ENCODE measurements at places on chromosomes 7 and 10.

DNA sequence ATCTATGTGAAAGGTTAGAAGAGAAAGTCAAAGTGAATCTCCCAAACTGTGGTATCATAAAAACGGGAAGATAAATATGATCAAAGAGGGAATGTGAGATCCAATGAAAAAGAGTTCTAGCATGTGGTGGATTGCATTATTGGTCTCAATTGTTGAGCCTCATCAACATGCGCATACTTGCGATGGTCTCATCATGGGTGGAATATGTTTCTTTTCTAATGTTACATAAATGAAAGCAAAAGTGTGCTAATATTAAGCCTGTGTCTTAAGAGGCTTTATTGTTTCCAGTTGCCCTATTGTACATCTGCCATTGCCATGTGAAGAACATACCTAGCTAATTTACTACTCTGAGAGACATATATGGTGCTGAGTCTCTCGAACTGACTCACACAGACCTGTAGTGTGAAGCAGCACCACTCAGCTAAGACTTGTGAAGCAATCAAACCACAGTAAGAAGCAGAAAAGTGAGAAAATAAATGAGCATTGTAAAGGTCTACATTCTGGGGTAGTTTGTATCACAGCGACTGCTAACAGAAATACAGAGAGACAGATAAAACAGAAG is 645.5 kb upstream of the PCDH15 start:
- no peak for DNase-seq

- DNase-seq: no peak
Measured at GRCh38 chr10:124892905-124893304, 49.0 kb upstream of the ZRANB1 start.

- DNase-seq: no peak
Measured at GRCh38 chr10:4154191-4154715, 369.2 kb upstream of the KLF6 start.

- DNase-seq: no peak
Measured at GRCh38 chr7:22452960-22453558, 46.9 kb downstream of the STEAP1B start.

- no peak for DNase-seq
Measured at GRCh38 chr7:102472126-102473041, 6.3 kb downstream of the POLR2J start.

GRCh38 chr10:71737834-71738197 is 18.2 kb upstream of the C10orf105 start:
- DNase-seq: no peak

DNA sequence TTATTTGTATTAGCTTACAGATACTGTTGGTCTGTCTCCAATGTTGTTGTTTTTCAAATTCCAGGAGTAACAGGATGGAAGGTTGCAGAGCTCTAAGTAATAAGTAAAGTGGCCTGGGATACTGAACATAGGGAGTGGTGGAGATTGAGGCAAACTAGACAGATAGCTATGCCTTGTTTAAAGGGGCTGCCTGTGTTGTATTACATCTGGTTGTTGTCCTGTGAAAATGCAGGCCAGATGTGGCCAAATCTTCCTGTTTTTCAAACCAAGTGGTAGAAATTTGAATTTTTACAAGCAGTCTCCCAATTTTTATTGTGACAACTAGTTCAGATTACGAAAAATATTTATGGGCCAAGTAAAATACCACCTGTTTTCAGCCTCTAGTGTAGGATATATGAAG is 33.5 kb downstream of the BICC1 start:
- no peak for DNase-seq

DNA sequence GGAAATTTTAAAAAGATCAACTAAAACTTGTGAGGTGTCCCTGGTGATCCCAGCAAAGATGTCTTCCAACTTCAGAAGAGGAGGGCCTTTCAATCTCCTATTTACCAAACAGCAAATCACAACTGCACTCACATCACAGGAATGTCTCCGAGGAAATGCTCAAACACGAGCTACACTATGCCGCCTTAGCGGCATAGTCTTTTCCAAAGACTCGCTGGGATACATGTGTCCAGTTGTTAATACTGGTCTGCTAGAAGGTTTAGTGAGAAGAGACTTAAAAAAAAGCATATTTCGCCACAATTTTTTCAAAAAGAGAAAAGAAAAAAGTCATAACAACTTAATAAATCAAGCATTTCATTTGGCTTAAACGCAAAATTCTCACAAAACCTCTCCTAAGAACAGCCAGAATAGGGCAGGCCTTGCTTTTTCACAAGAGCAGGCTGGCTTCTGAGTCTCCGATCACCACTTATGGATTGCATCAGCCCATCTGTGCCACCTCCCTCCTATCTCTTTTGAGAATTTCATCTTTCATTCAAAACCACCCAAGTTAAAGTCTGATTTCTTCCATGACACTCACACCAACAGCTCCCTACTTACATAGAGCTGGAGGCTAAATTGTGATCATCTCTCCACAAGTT is 66.1 kb downstream of the GNA12 start:
- no peak for DNase-seq

GRCh38 chr7:159066816-159067575 is 77.7 kb downstream of the VIPR2 start:
- no peak for DNase-seq

DNA sequence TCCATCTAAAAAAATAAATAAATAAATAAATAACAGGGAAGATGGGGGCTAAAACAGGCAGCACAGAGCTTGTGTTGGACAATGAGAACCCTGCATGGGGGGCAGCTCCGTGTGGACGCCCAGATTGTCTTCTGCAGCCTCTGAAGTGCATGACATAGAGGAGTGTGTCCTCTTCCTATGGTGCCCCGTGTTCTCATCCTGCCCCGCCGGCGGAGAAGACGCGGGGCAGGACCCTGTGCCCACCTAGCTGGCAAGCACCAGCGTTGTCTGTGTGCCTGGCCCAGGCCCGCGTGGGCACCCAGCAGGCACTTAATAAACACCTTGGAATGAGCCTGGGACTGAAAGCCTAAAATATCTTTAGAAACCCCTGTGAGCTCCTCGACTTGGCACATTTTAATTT is 88.7 kb upstream of the DNAAF5 start:
- no peak for DNase-seq

- DNase-seq: no peak
Measured at GRCh38 chr10:4846775-4847174, 20.8 kb downstream of the AKR1E2 start.

GRCh38 chr7:63047061-63047460 is 951.6 kb upstream of the ZNF722 start:
- no peak for DNase-seq
